GM04503 (cell line): ENCODE measurements at places on chromosomes 2 and 18.

DNA sequence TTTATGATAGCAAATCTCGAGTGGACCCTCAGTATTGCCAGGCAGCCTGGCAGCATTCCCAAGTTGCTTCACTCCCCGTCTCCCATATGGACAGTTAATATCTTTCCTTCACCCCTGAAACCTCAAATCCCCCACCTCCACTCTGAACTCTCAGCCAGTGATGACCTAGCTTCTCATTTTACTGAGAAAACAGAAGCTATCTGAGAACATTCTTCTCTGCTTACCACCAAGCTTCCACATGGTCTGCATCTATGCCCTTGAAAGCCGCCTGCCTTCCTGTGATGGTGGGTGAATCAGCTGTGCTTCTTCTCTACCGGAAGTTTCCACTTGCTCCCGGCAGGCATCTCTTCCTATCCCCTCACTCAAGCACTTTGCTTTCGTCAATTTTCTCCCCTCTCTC lies 529.2 kb downstream of the EPHA4 start:
- no peak for DNase-seq

- no peak for DNase-seq
Observed at GRCh38 chr2:96536445-96537065, at the start of gene ARID5A. ARID5A (plus strand) TSS chr2:96536752; CDS start chr2:96536827, 75 bp downstream.

- no peak for DNase-seq
Observed at GRCh38 chr18:54389143-54389505, 31.4 kb downstream of the C18orf54 start.

GRCh38 chr2:120669121-120669952 lies 66.3 kb upstream of the GLI2 start:
- no peak for DNase-seq

GRCh38 chr2:173997269-173997668 lies 32.1 kb upstream of the SP3 start:
- DNase-seq, result no peak

DNA sequence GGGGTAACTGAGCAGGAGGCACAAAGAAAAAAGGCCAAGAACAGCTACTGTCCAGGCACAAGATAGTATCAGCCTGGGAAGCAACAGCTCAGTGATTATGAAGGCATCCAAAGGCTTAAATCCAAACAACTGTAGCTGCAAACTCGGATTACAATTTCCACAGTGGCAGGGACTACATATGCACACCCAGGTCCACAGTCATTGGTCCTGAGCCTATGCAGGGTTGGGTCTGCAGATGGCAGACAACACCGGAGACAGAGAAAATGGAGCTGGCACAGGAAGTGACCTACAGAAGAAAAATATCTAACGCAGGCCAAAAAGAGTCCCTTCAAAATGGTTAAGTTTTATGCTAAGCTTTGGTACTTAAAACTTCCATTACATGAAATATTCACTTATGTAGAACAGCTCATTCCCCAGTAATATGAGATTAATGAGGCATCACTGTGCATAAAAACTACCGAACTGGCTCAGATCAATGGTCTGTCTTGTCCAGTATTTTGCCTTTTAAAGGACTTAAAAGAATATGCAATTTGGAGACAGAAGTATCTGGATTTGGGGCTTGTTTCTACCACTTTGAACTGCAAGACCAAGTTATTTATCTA lies 132.1 kb downstream of the SUCLG1 start:
- DNase-seq, result no peak

- no peak for DNase-seq
Observed at GRCh38 chr2:240426845-240427721, 8.4 kb upstream of the GPC1 start.

GRCh38 chr18:23689616-23690504 lies 607 bp downstream of the LAMA3 start:
- no peak for DNase-seq

DNA sequence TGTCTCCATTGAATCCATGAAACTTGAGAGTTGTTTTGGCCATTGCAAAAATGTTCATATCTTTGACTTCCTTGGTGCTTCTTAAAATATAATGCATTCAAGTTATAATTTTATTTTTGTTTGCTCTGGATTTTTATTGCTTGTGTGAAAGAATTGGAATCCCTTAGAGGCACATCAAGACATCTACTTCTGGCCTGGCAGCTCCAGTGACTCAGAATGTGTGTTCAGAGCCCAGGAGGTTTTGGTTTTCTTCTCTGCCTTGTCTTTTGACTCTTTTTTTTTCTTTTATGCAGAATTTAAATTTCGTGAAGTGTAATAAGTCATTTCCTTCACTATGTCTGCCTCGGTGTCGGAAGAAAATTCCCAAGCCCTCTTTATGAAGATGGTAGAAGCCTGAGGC lies 180.2 kb downstream of the LTBP1 start:
- no peak for DNase-seq

- no peak for DNase-seq
Observed at GRCh38 chr2:127229555-127229954, 9.5 kb upstream of the CYP27C1 start.

DNA sequence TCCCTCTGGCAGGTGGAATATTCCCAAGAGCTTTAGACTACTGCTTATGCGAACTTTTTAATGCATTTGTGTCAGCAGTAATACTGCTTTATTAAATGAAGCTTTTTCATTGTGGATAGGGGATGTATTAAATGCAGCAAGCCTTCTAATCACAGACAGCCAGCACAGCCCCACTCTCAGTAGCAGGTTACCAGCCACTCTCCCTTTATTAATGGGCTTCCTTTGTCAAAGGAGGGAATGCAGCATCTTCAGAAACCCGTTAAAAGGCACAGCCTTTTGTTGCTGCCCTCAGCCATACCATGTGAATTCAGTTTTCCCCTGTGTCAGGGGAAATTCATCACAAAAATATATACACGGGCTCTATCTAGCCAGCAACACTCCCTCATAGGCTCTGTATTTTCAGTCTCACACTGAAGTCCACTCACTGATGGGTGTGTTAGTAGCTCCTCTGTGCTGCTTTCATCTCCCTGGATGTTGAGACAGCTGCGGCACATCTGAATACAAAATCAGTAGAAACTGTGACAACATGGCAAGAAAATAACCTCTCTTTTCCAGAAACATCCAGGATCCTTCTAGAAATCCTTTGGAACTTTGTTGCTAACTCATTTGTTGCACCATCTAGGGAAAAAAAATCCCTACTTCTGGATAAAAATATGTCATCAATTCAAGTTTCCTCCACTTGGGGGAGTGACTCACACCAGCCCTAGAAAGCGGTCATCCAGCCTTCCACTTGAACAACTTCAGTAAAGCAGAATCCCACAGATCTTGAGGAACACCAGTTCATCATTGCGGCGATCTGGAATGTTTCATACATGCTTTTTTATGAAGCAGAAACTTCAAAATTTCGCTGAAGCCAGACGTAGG lies 48.4 kb downstream of the LRRTM1 start:
- peak; percentile 3 for DNase-seq

- DNase-seq, result no peak
Observed at GRCh38 chr2:101330253-101330933, 21.9 kb upstream of the RNF149 start.

- DNase-seq, result no peak
Observed at GRCh38 chr18:63107171-63107845, 212.3 kb downstream of the BCL2 start.

DNA sequence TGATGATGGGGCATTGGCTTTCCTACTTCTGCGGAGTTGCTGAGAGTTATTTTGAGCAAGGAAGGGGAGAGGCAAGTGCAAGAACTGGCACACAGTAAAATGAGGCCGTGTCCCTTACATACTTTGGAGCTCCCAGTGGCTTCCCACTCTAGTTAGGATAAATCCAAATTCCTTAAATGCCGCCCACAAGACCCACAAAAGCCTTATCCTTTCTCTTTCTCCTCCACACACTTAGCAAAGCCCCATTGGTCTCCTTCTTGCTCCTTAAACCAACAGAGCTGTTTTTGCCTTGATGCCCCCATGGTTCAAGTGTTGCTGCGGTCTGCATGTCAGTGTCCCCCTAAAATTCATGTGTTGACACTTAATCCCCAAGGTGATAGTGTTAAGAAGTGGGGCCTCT lies 24.3 kb downstream of the TMEM247 start:
- no peak for DNase-seq

GRCh38 chr2:189222468-189223105 lies 43.0 kb upstream of the COL5A2 start:
- no peak for DNase-seq

GRCh38 chr2:186442885-186443284 lies 43.2 kb upstream of the ZC3H15 start:
- DNase-seq, result no peak

DNA sequence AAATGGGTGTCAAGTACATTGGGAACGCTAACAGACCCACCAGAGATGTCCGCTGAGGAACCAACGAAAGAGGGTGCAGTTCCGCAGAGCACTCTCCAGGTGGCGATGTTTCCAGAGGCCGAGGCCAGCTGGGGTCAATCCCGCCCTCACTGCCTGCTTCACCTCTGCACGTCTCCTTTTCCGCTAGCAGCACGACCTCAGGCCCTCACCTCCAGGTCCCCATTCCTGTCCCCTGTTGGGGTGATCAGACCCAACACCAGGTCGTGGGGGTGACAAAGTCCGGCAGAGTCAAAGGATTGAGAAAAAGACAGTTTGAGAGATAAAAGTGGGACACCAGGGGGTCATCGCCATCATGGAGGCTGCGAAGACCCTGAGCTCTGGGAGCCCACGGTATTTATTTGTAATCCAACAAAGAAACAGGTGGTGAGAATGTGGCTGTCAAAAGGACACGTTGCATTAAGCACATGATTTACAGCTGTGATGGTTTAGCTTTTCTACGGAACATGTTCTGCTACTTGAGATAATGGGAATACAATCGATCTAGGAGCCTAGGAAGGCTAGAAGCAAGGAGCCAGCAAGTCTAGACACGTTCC lies 27.3 kb downstream of the ZAP70 start:
- no peak for DNase-seq

GRCh38 chr18:7512348-7512747 lies 54.8 kb upstream of the PTPRM start:
- no peak for DNase-seq

GRCh38 chr18:26002375-26002910 lies 88.0 kb downstream of the SS18 start:
- DNase-seq, result no peak

GRCh38 chr2:196651387-196652094 lies 12.0 kb downstream of the CCDC150 start:
- no peak for DNase-seq

DNA sequence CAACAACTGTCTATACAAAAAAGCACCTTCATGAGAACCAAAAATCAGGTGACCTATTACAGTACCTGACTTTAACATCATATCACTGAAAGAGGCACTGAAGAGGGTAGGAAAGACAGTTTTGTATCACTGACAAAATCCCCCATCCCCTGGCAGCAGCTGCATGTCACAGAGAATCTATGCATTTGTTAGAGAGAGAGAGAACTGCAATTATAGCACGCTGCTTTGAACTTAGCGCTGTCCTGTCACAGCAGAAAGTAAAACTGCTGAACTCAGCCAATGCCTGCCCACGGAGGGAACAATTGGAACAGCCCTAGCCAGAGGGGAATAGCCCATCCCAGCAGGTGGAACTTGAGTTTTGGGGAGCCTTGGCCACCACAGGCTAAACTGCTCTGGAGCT lies 75.1 kb upstream of the NOL4 start:
- DNase-seq, result no peak

- no peak for DNase-seq
Observed at GRCh38 chr18:32613821-32614220, 143.1 kb upstream of the GAREM1 start.

- DNase-seq, result no peak
Observed at GRCh38 chr2:111668274-111668616, 215.7 kb downstream of the ANAPC1 start.

DNA sequence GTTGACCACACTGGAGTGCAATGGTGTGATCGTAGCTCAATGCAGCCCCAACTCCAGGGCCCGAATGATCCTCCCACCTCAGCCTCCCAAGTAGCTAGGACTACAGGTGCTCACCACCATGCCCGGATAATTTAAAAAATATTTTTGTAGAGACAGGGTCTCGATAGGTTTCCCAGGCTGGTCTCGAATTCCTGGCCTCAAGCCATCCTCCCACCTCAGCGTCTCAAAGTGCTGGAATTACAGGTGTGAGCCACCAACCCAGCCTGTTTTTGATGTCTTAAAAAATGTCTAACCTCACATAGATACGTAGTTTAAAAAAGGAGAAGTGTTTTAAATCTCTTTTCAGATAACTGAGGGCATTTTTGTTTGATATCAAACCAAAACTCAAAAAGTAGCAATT lies 37.6 kb downstream of the IMPA2 start:
- DNase-seq, result no peak

DNA sequence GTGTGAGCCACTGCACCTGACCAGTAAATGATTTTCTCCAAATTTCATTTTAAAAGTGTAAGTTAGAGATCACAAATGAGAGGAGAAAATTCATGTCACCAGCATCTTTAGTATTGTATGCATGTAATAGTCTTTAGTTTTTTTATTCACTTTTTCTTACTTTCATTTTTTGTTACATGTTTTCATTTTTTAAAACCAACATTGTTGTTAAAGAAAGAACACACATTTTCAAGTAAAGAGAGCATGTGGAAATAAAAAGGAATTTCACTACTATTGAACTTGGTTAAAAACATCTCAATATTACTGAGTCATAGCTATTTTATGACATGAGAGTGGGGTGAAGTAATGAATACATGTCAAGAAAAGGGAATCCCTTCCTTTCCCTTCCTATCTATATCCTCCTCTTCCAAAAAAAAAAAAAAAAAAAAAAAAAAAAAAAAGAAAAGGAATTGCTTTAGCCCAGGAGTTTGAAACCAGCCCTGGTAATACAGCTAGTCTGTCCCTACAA lies 29.1 kb upstream of the PMAIP1 start:
- DNase-seq, result peak; percentile 36
